ENCODE measurements at places on chromosomes 16 and 17. TPM values are rescaled to one million over a fixed set of nuclear protein-coding genes. Genes with fewer than 3 reads are reported as not detected.

- no peak overlapping the region for H3K4me3 ChIP-seq
- peaks cover 42% of the 10 kb centered on the region for H3K4me1 ChIP-seq
- H3K27me3 ChIP-seq, result no peaks in the 10 kb centered on the region
- no peak for DNase-seq
- H3K36me3 ChIP-seq, result peaks cover 4% of the 10 kb centered on the region
These were observed 42.0 kb downstream of the CDK5R1 start for GRCh38 chr17:32528825-32529224.

- DNase-seq, result no peak
- peaks cover 6% of the 10 kb centered on the region for H3K36me3 ChIP-seq
- no peaks in the 10 kb centered on the region for H3K4me1 ChIP-seq
- no peak overlapping the region for H3K27ac ChIP-seq
- H3K4me3 ChIP-seq, result no peak overlapping the region
- no peaks in the 10 kb centered on the region for H3K27me3 ChIP-seq
These were observed 264.2 kb downstream of the IRX3 start for GRCh38 chr16:54022362-54022761.

DNA sequence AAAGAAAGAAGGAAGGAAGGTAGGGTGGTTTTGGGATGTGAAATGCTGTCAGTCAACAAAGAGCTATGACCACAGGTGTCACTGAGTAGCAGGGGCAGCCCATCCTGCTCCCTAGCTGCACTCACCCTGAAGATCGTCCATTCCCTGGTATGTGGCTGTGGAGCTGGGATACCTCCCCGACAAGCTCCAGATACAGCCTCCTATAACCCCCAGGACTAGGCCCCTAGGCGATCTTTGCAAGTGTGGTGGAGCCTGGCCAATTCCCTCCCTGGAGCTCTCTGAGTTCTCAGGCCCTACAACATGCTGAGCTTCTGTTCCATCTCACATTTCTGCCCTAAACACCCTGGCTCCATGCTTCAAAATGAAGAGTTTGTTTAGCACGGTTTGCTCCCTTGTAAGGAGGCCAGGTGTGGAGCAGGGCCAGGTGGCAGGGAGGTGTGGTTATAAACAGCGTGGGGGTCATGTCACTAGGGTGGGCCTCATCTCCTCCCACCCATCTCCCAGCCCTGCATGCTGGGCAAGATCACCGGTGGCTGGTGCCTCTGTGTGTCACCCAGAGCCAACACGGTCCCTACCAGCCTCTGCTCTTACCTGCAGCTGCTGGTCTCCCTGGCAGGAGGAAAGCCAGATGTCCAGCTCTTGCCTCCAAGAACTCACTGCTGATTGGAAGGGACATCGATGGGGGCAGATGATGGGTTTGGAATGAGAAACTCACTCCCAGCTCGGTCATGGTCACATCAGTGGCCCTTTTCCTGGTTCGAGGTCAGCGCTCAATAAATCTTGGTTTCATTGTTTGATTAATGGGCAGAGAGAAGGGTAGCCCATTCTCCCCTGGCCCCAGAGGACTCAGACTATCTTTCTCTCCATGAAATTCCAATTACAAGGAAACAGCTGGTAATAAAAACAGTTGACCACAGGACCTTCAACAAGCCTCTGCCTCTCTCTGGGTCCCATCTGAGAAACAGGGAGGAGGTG is 511.0 kb upstream of the CDH5 start:
- no peak overlapping the region for H3K4me3 ChIP-seq
- H3K27me3 ChIP-seq, result no peaks in the 10 kb centered on the region
- DNase-seq, result no peak
- H3K27ac ChIP-seq, result no peak overlapping the region
- no peaks in the 10 kb centered on the region for H3K4me1 ChIP-seq
- H3K36me3 ChIP-seq, result no peaks in the 10 kb centered on the region

- peak overlapping the region; percentile 51 for H3K4me3 ChIP-seq
- peak overlapping the region; percentile 35 for H3K27ac ChIP-seq
- H3K4me1 ChIP-seq, result peaks cover 38% of the 10 kb centered on the region
- H3K27me3 ChIP-seq, result no peaks in the 10 kb centered on the region
These were observed 5.2 kb downstream of the SLFN11 start for GRCh38 chr17:35368081-35368830.

The BICDL2 gene
- 1.6 TPM for total RNA-seq

The NXPH3 gene
- total RNA-seq, result 0.14 TPM

Data from activated naive CD8-positive, alpha-beta T cell treated with anti-CD3 and anti-CD28 coated beads, Interleukin-2, amount 10 ng/mL, durations not matched to agents 7 days and 5 days (primary cell).